Cardiac septum (tissue), 1 donor: ENCODE measurements at places on chromosomes 2 and 18. TPM values are rescaled to one million over a fixed set of nuclear protein-coding genes. Genes with fewer than 3 reads are reported as not detected.
A peak's percentile ranks its signal among the peaks of the same experiment; 100 is the strongest.

Gene DCDC2C
- not detected for total RNA-seq

Gene IL1R2
- total RNA-seq: 1.0 TPM

Gene ITSN2
- 46.1 TPM for total RNA-seq

Gene G6PC2
- not detected for total RNA-seq

Gene SGPP2
- 1.0 TPM for total RNA-seq

Gene FRZB
- total RNA-seq: 4.3 TPM

Gene NEU2
- total RNA-seq: not detected

Gene GALM
- total RNA-seq: 8.5 TPM

Gene PPP1R1C
- total RNA-seq: 29.6 TPM

- DNase-seq: no peak
These were observed 184.0 kb downstream of the DSC3 start for GRCh38 chr18:30858560-30858959.

DNA sequence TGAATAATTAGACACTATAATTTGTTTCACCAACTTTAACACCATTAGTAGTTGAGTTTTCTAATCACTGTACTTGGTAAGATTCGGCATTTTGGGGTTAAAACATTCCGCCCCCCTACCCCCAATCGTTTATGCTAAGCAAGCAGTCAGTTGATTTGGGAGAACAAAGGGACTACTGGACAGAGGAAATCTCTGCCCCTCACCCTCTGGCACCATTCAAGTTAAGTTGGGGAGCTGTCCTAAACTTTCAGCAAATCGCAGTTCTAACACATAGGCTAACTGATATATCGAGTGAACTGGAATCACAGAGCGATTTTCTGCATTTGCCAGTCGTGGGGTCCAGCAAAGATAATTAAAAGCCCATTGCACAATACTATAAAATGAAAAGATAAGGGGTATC, 5.6 kb downstream of the KLF7 start:
- no peak for DNase-seq

DNA sequence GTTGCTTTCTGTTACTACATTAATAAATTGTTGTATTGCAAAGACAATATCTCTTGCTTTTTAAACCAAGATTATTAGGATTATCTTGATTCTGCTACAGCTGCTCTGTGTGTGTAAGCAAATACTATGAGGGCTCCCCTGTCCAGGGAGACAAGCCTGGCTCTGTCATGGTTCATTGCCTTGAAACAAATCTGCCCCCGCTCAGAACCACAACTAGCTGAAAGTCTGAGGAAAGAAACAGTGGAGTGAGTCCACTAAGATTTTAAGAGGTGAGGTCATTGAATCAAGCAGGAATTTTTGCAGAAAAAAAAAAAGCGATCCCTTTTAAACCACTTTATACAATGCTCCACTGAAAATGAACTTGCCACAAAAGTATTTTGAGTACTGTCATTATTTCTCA, 30.8 kb upstream of the LRRTM4 start:
- no peak for DNase-seq

GRCh38 chr2:33321236-33321771, 155.1 kb upstream of the RASGRP3 start:
- DNase-seq: no peak

DNA sequence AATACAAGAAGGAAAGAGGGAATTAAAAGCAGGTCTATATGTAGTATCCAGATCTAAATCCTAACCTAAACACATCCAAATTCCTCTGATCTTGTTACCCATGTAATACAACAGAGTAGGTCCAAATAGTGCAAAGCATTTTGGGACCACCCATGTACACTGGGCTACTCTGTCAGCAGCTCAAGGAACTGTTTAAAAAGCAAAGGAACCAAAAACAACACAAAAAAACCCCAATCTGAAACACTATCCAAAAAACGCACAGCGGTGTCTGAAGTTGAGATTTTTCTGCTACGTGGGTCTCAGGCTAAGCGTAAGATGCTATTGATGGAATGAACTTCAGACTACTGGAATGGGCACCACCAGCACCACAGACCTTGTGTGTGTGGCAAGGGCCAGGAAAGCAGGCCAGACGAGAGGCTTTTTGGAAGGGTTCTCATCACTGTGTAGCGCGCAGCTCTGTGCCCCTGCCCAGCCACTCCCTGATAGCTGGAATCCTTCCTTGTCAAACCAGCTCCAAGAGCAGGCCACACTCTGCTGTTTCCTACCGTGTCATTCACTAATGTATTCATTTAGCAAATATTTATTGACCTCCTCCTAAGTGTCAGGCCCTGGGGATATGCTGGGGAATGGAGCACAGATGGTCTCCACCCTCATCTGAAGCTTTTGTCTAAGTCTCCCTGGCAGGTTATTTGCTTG, 101.4 kb downstream of the COLEC12 start:
- DNase-seq: no peak

- peak; percentile 38 for DNase-seq
These were observed 228.4 kb downstream of the MGAT5 start for GRCh38 chr2:134482131-134482723.

GRCh38 chr18:78884502-78884901, 95.1 kb upstream of the SALL3 start:
- DNase-seq: no peak
